COLO829 (cell line): ENCODE measurements at places on chromosomes 4 and X.
A peak's percentile ranks its signal among the peaks of the same experiment; 100 is the strongest.

GRCh38 chr4:116122124-116122523 lies 963.3 kb downstream of the TRAM1L1 start:
- no peak for DNase-seq

DNA sequence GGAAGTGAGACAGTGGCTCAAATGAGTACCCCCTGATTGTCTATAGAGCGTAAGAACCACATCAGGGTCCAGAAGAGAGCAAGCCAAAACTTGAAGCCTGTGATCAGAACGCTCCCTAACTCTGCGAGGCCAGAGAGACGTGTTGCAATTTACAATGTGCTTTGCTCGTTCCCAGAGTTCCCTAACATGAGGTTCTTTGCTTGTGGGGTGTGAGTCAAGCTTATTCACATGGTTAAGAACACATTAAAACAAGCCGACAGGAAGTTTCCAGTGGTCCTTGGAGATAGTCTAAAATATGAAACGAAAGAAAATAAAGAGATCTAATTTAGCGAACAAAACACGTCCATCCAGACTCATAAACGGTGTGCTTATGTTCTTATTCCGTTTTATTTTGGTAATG lies 702.3 kb downstream of the TRIML1 start:
- DNase-seq = no peak

- no peak for DNase-seq
Observed at GRCh38 chrX:152847281-152847680, 16.4 kb downstream of the NSDHL start.

DNA sequence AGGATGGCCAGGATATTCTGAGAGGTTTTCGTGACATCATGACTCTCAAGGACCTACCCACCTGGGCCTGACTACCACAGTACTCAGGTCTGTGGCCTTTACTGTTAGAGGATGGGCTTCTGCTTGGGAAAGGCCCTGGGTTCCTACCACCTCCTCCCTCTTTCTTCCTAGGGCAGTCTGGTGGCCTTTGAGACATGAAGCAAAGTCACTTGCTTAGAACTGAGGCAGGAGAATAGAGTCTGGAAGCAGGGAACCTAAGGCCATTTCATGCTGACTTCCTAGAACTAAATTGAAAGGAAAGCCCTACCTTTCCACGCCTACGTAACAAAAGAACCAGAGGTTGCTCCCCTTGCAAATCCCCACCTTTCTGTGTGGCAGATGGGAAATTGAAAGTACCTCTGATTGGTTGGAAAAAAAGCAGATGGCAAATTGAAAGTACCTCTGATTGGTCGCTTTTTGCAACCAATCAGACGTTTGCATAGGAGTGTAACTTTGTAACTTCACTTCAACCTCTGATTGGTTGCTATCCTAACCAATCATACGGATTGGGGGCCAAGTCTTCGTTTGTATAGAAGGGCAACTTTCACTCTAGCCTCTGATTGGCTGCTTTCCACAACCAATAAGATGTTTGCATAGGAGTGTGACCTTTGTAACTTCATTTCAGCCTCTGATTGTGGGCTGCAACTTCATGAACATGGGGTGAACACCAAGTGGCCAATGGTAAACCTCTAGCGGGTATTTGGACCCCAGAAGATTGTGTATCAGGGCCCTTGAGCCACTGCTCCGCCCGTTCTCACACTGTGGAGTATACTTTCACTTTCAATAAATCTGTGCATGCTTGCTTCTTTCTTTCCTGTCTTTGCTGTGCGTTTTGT lies 9.9 kb upstream of the AKAP14 start:
- DNase-seq = peak; percentile 52

DNA sequence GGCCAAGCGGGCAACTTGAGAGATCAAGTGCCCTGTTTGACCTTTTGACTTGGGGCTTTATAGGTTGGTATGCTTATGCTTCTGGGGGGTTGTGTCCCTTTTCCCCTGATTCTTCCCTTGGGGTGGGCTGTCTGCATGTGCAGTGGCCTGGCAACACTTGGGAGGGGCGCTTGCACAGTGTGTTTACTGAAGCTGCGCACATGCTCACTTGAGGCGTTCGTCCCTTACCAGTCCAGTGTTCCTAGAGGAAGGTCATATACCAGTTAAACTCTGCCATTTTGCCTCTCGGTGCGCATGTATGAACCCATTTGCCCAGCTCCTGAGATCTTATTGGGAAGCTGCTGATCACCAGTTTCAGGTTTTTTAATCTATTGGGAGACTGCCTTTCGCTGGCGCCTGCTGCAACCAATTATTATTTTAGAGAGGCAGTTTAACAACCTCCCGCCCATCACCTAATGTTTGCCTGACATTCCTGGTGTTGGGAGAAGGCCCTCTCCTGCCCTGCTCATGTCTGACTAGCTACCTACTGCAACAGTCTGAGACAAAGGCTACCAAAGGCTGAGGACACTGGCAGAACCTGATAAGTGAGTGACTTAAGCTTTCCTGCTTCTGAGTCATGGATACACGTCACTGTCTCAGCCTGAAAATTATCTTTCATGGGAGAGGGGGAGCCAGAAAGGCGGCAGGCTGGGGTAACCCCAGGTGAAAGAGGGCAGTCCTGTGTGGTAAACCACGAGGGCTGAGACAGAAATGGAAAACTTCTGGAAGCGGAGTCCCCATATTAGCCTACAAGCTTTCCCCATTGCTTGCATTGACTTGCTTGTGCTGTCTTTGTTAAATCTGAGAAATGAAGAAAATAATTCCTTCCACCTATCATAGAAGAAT lies 97.6 kb downstream of the CPE start:
- DNase-seq = no peak

DNA sequence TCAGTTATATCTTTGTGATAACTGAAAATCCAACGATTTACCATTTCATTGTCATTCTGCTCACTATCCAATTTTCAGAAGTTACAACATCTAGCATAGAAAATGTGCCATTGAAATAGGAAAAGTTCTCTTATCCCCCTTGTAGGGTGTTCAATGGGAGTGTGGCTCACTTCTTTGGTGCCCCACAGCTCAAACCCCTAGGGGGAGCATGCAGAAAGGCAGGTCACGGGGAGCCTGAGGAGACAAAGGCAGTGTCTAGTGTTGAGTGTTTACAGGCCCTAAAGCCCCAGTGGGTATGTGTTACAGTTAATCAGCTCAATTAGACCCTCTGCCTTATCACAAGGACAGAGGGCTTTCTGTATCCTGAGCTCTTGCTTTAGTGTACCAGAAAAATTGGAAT lies 243.4 kb upstream of the GRID2 start:
- no peak for DNase-seq

DNA sequence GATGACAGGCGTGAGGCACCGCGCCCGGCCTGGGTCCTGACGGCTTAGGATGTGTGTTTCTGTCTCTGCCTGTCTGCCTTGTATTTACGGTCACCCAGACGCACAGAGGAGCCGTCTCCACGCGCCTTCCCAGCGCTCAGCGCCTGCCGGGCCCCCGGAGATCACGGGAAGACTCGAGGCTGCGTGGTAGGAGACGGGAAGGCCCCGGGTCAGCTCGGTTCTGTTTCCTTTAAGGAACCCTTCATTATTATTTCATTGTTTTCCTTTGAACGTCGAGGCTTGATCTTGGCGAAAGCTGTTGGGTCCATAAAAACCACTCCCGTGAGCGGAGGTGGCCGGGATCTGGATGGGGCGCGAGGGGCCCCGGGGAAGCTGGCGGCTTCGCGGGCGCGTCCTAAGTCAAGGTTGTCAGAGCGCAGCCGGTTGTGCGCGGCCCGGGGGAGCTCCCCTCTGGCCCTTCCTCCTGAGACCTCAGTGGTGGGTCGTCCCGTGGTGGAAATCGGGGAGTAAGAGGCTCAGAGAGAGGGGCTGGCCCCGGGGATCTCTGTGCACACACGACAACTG lies 1.3 kb downstream of the SHOX start:
- DNase-seq = no peak

- peak; percentile 52 for DNase-seq
Observed at GRCh38 chrX:138711399-138712347, at the start of gene FGF13. Gene FGF13 (minus strand): TSS chrX:138711717. CDS start chrX:138711003, 714 bp downstream.

DNA sequence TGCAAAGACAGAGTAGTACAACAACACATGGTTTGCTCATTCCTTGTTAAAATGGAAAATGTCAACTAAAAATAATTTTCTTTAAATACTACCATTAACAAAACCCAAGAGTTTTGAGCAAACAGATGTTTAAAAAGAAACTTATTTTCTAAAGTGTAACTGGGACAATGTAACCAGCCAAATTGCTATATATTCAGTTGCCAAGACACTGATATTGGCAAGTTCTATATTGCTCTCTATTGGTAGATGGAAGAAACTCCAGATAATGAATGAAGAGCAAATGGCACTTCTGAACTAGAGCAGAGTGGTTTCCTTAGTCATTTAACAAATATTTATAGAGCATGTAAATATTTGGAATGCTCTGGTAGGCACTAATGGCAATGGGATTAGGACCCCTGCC lies 966.2 kb downstream of the RPA4 start:
- no peak for DNase-seq

DNA sequence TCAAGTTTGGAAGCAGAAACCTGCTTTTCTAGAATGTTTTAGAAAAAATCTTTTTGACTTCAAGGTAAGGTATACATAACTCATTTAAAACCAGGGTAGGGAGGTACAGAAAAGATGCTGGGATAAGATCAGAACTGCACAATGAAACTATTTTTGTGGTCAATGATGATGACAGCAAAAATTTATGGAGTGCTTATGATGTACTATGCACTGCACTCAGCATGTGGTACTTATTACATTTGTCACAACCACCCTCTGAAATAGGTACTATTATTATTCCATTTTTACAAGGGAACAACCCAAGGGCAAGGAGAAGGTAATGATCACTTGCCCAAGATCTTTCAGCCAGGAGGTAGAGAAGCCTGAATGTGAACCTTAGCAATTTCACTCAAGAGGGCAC lies 8.0 kb downstream of the GPM6B start:
- no peak for DNase-seq

DNA sequence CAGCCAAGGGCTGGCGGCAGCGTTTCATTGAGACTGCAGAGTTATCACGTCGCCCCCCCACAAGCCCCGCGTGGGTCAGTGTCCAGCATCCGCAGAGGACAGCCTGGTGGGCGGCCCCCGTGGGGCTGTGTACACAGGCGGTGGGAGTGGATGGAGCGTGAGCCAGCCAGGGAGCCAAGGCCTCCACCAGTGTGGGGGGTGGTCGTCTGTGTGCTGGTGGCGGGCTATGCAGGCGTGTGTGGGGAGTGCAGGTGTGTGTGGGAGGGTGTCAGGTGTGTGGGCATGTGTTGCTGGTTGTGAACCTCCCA lies 56.5 kb upstream of the NKX1-1 start:
- DNase-seq = no peak

- no peak for DNase-seq
Observed at GRCh38 chrX:38142610-38143009, 78.1 kb downstream of the SRPX start.

GRCh38 chrX:81305240-81305639 lies 103.3 kb downstream of the SH3BGRL start:
- DNase-seq = no peak

- DNase-seq = peak; percentile 24
Observed at GRCh38 chrX:65451663-65452062, 82.9 kb downstream of the LAS1L start.

DNA sequence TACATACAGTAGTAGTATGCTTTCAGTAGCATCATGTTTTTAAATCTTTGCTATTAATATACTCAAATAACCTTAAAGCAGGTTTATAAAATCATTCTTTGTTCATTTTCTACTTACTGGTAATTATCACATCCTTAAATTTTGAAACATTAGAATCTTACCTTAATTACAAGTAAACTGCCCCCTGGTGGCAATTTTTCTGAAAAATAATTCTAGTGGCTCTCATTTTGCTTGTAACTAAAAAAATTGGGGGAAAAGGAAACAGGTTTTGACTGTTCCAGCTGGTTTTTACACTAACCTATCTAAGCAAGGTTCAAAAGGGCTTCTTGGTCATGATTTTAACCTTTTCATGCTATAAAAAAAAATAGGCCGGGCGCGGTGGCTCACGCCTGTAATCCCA lies 18.5 kb upstream of the DCAF4L1 start:
- no peak for DNase-seq

DNA sequence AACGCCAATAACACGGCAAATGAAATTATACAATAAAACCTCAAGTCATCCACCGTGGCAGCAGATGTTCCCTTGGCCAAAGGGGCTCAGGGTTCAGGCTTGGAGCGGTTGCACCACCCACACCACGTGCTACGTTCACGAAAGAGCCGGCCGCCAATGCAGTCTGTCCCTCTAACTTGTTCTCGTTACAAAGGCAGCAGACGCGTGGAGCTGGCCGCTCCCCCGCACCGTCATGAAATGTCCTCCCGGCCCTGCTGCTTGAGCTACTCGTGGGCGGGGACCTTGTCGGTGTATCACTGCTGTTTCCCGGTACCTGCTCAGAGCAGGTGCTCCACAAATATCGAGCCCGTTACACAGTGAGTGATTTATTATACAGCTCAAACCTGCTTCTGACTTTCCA lies 36.4 kb upstream of the MAN2B2 start:
- DNase-seq = no peak

- DNase-seq = no peak
Observed at GRCh38 chrX:5807181-5807580, 421.5 kb downstream of the NLGN4X start.

DNA sequence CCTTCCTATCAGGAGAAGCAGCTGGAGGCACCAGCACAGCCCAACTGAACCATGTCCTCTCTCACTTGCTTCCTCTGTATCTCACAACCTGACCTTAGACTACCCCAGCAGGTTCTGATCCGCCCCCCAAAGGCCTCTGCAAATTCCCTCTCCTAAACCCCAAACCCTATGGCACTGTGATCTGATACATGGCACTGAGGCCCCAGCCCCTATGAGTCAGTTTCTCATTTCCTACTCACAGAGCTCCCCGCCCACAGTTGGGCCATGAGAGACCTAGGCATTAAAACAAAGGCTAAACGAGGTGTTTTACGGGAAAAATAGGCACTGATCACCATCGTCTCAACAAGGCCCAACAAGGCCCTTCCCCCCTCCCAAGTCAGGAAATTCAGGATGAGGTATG lies 19.1 kb downstream of the SASH3 start:
- no peak for DNase-seq

GRCh38 chr4:211033-211511 lies 86.8 kb downstream of the ZNF718 start:
- DNase-seq = no peak

DNA sequence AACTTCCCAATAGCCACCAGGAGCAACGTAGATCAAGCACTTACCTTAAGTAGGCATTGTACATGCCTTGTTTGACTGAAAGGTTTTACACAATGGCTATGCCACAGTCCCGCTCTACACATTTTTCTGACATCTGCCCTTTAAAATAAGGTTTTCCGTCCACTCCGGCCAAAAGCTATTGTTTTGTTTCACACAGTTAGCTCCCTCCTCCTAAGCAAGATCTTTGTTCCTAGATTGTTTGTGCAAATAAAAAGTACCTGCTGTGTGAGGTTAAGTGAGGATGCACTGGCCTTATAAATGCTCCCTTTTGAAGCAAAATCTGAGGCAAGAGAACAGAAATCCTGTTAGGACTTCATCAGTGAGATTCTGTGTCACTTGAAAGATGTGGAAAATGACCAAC lies 11.8 kb downstream of the SCD5 start:
- no peak for DNase-seq

DNA sequence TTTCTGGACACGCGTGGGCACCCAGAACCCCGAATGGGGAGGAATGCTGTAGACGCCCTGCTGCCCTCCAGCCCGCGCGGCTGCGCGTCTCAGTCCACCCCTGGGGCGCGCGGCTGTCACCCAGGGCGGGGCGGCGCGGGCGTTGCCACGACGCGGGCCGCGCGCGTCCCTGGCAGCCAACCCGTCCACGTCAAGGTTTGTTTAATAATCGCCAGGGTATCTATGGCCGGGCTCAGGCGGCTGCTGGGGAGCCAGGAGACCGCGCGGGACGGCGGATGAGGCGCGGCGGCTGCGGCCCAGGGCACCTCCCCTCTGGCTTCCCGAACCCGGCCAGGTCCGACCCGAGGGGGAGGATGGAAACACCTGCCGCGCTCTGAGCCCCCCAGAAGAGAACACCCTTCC lies at the start of gene SPATA18:
TSS of gene SPATA18 (plus strand) at position 92 of the 402 bp plus-strand sequence. CDS start 401 bp downstream, outside the sequence.
- no peak for DNase-seq
